ENCODE measurements at places on chromosomes 4 and X. TPM values are rescaled to one million over a fixed set of nuclear protein-coding genes. Genes with fewer than 3 reads are reported as not detected.

MSANTD1 gene
- 0.39 TPM for total RNA-seq

DCX gene
- total RNA-seq: not detected

FAAH2 gene
- total RNA-seq: 10.3 TPM

PRR32 gene
- not detected for total RNA-seq

SLC34A2 gene
- not detected for total RNA-seq

HUWE1 gene
- 544 TPM for total RNA-seq

DTHD1 gene
- 3.1 TPM for total RNA-seq

DIPK2B gene
- not detected for total RNA-seq

FAM53A gene
- 1.3 TPM for total RNA-seq

DNA sequence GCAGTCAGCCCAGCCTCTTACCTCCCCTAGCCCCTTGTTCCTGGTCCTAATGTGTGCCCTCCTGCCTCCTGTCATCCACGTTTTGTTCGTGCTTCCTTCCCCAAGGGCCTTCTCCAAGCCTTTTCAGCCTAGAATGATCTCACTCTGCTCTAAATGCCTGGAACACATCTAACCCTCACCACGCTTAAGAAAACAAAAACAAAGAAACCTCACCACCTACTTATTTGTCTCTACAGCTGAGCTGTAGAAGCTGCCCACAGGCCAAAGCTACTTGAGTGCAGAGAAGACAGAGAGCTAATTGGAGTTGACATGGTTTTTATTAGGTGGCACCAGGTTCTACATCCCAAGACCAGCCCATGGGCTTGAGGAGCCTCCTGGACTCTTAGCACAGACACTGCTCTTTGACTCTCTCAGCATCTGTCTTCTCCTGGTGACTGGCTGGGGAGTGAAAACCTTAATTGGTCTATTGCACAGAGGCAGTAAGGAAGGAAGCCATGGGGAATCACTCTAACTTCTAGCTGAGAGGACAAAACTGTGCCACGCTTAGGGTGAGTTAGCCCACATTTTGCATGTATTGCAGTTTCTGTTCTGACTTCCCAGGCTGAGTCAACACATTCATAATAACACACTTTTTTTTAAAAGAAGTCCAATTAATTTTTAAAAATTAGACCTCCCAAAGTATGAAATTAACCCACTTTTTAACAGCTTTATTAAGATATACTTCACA, 52.3 kb upstream of the PDK3 start:
- no peak overlapping the region for H3K27ac ChIP-seq
- no peaks in the 10 kb centered on the region for H3K36me3 ChIP-seq
- DNase-seq: no peak
- peaks cover 3% of the 10 kb centered on the region for H3K4me1 ChIP-seq
- no peak overlapping the region for H3K4me3 ChIP-seq

DNA sequence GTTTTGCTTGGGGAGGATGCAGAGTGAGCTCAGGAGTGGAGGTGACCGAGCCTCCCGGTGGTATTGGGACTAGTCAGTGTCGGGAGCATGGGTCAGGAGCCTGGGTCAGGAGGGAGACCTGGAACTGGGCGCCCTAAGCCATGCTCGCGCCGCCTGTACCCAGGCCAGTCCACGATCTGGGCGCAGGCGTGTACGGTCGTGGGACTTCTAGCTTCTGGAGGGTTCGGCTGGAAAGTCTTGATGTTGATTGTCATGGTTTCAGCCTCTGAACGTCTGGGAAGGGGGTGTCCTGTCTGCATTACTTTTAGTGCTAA, 244 bp downstream of the EIF2S3 start:
- no peak overlapping the region for H3K27ac ChIP-seq
- peaks cover 8% of the 10 kb centered on the region for H3K4me1 ChIP-seq
- H3K27me3 ChIP-seq: no peaks in the 10 kb centered on the region
- DNase-seq: no peak
- no peak overlapping the region for H3K4me3 ChIP-seq
- peaks cover 13% of the 10 kb centered on the region for H3K36me3 ChIP-seq

DNA sequence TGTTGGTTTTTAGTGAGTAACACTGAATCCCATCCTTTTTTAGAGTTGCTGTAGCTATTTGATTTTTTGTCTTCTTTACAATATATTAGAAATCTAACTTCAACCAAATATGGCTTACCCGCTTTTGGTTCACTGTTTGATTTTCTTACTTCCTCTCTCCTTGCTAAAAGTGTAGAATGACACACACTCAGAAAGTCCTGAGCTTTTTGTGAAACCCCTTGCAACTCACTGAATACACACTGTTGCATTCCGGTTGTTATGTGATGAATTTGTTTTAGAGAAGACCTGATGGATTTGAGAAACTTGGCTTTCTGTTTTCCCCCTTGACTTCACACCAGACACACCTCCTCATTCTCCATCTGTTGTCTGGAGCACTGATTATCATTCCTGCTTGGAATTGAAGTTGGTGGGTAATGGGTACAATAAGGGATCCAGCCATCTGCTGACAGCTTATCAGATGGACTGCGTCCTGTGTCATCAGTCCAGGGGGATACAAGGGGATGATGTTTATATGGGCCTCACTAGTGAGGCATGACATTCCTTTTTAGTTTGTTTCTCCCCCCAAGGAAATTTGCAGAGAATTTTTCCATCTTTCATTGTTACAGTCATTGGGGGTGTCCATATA, 5.2 kb downstream of the TMEM164 start:
- no peak overlapping the region for H3K4me3 ChIP-seq
- H3K4me1 ChIP-seq: peaks cover 30% of the 10 kb centered on the region
- DNase-seq: no peak
- no peaks in the 10 kb centered on the region for H3K27me3 ChIP-seq
- peaks cover 3% of the 10 kb centered on the region for H3K36me3 ChIP-seq

- H3K27ac ChIP-seq: no peak overlapping the region
- no peaks in the 10 kb centered on the region for H3K27me3 ChIP-seq
- H3K36me3 ChIP-seq: no peaks in the 10 kb centered on the region
- no peak for DNase-seq
- H3K4me3 ChIP-seq: no peak overlapping the region
These were observed 58.0 kb downstream of the PPP3CA start for GRCh38 chr4:101289306-101289705.

- no peaks in the 10 kb centered on the region for H3K36me3 ChIP-seq
- DNase-seq: no peak
- H3K4me1 ChIP-seq: no peaks in the 10 kb centered on the region
- H3K4me3 ChIP-seq: no peak overlapping the region
- H3K27me3 ChIP-seq: peaks cover 6% of the 10 kb centered on the region
These were observed 9.5 kb downstream of the EPGN start for GRCh38 chr4:74317616-74318246.

- no peaks in the 10 kb centered on the region for H3K36me3 ChIP-seq
- DNase-seq: no peak
- no peaks in the 10 kb centered on the region for H3K27me3 ChIP-seq
- H3K4me3 ChIP-seq: no peak overlapping the region
- no peak overlapping the region for H3K27ac ChIP-seq
These were observed 23.0 kb downstream of the NAT8L start for GRCh38 chr4:2082118-2082517.

GRCh38 chr4:21921526-21922180, 26.9 kb downstream of the KCNIP4 start:
- no peak overlapping the region for H3K27ac ChIP-seq
- DNase-seq: no peak
- no peak overlapping the region for H3K4me3 ChIP-seq
- no peaks in the 10 kb centered on the region for H3K4me1 ChIP-seq
- H3K36me3 ChIP-seq: no peaks in the 10 kb centered on the region
- H3K27me3 ChIP-seq: no peaks in the 10 kb centered on the region

GRCh38 chr4:188412499-188412898, 273.3 kb downstream of the TRIML1 start:
- H3K4me1 ChIP-seq: no peaks in the 10 kb centered on the region
- DNase-seq: no peak
- no peaks in the 10 kb centered on the region for H3K27me3 ChIP-seq
- H3K4me3 ChIP-seq: no peak overlapping the region
- no peak overlapping the region for H3K27ac ChIP-seq

GRCh38 chr4:146063143-146063542, 112.4 kb upstream of the LSM6 start:
- H3K4me1 ChIP-seq: no peaks in the 10 kb centered on the region
- no peak overlapping the region for H3K4me3 ChIP-seq
- H3K27me3 ChIP-seq: peaks cover 11% of the 10 kb centered on the region
- no peak for DNase-seq
- H3K36me3 ChIP-seq: no peaks in the 10 kb centered on the region
